ENCODE measurements at places on chromosomes 7 and 10.
A peak's percentile ranks its signal among the peaks of the same experiment; 100 is the strongest.

GRCh38 chr7:2157473-2158279 lies 75.1 kb downstream of the MAD1L1 start:
- DNase-seq: no peak

- peak; percentile 60 for DNase-seq
These were observed 44.2 kb downstream of the PDLIM1 start for GRCh38 chr10:95246582-95247051.

- DNase-seq: no peak
These were observed 68.1 kb downstream of the PYROXD2 start for GRCh38 chr10:98346847-98347246.

DNA sequence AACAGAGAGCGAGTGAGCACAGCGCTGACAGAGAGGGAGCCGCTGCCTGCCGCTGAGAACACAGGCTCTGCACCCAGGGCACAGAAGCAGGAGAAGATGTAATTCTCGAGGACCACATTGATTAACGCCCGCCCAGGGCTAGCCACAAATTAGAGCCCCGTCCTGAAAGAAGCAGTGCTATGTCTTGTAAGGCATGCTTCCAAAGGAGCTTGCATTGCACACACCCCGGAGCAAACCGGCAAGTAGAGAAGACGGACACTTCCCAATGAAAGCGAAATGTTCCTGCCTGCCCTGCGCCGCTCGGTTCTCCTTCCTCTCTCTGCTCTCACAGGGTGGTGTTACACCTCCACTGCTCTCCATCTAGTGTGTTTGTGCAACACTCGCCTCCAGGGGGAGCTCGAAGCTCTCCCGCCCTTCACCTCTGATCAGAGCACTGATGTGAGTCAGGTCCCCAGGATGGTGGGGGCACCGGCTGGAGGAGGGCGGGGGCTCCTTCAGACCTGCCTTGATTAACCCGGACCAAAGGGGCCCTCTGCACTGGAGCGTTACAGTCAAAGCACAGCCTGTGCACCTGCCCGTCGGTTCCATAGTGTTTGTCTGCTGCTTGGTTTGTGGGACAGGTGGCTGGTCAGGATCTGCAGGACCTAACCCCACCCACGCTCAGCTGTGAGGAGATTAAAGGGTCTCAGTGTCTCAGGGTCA lies 316.5 kb downstream of the ADARB2 start:
- DNase-seq: peak; percentile 9

GRCh38 chr10:132985546-132985900 lies 43.2 kb upstream of the CFAP46 start:
- DNase-seq: no peak

- DNase-seq: no peak
These were observed 9.0 kb upstream of the PIP4K2A start for GRCh38 chr10:22723343-22723779.

DNA sequence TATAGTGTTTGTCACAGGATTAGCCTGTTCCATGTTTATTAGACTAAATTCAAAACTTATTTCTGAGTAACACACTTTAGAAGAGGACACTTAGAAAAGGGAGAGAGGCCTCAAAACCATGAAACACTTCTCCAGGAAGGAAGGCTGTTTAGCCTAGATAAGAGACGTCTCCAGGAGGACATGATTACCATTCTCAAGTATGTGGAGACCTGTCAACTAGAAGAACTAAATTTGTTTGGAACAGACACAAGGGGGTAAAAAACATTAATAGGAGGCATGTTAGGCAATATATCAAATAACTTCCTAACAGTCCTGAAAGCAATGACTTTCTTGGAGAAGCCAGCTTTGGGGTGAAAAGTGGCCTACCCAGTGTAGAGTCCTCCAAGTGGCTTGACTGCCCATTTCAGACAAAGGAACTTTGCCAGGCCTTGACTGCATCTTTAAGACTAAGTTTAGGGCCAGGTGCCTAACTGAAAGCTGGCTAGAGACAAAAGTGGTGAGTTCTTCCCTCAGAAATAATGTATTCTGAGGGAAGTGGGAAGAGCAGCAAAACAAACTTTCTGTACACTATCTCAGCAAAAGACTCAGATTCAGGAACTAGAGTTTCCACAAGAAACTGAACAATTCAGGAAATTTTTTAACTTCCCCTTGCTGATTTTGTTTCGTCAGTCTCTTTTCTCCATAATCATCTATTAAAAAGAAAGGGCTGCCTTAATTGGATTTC lies 11.8 kb downstream of the NCOA4 start:
- DNase-seq: no peak

DNA sequence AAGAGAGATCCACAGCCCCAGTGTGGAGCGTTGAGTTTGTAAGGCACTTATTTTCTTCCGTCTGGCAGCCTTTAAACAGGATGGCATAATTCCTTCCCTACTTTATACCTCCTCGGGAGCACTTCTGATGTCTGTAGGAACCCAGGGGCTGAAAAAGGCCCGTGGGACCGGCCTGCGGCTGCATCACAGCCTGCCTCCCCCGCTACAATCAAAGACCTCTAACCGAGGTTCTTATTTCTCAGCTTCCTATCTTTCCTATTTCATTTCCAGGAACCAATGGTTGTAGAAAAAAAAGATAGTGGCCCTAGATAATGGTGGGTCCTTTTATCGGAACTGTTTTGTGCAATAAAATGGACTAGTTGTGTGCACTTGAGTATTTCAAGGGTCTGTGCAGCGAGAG lies 4.1 kb upstream of the CTBP2 start:
- DNase-seq: no peak

- no peak for DNase-seq
These were observed 187.9 kb downstream of the SNX10 start for GRCh38 chr7:26479581-26479980.

DNA sequence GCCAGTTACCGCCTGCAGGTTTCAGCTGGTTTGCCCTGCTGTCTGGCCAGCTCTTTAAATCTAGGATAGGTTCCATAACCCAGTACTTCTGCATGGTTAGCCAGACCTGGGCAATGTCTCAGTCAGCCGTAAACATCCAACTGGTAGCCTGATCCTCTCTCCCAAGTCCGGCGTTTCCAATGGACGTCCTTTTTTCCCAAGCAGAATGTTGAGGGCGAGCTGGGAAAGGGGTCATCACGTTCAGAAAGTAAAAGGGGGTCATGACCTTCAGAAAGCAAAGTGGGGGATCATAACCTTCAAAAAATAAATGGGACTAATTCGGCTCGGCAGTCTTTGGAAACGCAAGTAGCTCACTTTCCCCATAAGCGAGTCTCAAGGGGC lies 430 bp downstream of the PON3 start:
- no peak for DNase-seq

GRCh38 chr10:96922978-96923948 lies 91.2 kb downstream of the LCOR start:
- DNase-seq: no peak

DNA sequence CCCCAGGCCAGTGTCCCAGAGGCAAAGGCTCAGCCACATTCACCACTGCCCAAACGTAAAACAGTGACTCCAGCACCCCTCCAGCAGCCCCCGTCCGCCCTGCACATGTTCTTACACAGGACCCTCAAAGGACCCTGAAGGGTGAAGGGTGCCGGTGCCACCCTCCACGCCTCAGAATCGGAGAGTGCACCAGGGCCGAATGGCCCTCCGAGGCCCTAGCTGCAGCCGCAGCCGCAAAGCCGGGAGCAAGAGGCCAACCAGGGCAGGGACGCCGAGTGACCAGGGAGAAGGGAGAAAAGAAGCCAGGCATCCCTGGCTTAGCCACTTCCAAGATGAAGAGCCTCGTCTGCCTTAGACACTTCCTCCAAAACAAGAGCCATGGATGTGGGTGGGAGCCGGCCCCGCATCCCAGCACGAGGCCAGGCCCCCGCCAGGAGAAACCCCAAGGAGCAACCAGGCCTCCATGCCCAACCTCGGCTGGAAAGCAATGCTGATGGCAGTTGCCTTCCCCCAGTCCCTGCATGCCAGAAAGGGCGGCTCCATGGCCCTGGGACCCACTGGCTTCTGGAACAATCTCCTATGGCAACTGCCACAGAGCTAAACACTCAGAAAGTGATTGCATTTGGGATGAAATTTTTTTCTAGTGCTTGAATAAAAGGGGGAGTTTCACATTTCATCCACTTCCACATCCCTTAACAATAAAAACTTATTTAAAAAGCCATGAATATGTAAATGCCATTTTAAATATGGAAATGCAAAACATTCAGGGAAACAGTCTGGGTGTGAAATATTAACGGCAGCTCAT lies 92.3 kb downstream of the MAD1L1 start:
- no peak for DNase-seq

DNA sequence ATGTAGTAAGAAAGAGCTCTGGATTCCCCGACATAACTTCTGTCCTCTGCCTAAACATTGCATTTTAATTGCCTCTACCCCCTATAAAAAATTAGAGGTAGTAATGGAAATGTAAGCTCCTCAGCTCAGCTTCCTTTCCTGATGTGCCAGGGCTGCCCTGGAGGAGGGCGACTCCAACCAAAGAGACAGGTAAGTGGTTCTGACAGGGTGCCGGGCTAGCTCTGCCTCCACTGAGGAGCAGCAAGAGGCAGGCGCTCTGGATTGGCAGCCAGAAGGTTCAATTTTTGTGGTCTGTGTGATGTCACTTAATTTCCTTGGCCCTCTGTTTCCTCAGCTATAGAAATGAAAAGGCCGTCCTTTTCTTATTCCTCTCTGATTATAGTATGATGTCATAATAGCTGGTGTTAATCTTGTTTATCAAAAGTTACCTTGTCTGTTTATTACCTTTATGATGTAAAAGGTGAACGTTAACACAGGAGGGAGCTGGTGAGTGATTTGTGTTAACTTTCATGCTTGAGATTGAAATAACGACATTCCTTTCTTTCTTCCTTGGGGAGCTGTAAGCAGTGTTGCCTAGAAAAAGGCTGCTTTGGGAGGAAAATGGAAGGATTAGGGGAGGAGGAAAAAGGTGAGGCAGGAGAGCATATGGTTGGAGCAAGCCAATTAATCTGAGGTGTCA lies 51.8 kb downstream of the ANLN start:
- DNase-seq: no peak

DNA sequence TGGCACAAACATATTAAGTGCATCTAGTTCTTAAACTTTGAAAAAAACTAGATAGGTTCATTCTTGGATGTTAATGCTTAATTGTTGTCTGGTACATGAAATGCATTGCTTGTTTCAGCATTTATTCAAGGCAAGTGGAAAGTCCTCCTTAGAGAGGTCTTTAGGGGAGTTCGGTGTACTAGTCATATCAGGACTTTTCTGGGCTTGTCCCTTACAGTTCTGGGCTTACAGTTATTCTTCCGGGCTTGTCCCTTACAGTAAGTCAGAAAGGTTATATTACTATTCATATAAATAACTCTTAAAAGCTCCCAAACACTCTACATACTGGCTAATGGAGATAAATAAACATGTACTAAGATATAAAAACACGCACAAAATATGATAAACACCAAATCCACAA lies 61.6 kb upstream of the MRLN start:
- no peak for DNase-seq

GRCh38 chr10:49367600-49367999 lies 28.3 kb downstream of the DRGX start:
- DNase-seq: no peak

GRCh38 chr10:31090894-31091607 lies 59.4 kb upstream of the ZNF438 start:
- no peak for DNase-seq

- no peak for DNase-seq
These were observed 108.4 kb downstream of the ZNF365 start for GRCh38 chr10:62482581-62482980.

- no peak for DNase-seq
These were observed 104.7 kb downstream of the PARD3 start for GRCh38 chr10:34710391-34710751.

DNA sequence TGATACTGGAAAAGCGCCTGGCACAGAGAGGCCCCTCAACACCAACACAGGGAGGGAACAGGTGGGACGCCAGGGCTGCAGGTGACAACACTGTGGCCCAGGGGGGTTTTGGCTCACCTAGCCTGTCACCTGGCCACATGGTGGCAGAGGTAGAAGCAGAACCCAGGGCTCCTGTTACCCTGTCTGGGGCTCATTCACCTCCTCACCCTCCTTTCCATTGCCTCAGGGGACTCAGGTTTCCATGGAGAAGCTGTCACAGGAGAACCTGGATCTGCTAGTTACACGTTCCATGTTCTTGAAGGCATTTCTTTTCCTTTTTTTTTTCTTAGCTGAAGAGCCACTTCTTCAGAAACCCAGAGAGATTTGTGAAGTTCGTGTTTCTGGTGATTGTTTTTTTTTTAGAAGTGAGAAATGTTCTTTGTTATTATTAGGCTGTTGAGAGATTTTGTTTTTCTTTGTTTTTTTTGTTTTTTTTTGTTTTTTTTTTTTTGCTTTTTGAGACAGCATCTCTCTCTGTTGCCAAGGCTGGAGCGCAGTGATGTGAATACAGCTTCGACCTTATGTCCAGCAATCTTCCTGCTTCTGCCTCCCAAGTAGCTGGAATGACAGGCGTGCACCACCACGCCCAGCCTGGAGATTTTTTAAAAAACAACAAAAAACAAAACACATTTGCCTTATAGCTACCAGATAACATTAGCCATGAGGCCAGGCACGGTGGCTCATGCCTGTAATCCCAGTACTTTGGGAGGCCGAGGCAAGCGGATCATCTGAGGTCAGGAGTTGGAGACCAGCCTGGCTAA lies 16.0 kb downstream of the DENND2A start:
- no peak for DNase-seq

- DNase-seq: no peak
These were observed 538.9 kb downstream of the INHBA start for GRCh38 chr7:41163991-41164390.

DNA sequence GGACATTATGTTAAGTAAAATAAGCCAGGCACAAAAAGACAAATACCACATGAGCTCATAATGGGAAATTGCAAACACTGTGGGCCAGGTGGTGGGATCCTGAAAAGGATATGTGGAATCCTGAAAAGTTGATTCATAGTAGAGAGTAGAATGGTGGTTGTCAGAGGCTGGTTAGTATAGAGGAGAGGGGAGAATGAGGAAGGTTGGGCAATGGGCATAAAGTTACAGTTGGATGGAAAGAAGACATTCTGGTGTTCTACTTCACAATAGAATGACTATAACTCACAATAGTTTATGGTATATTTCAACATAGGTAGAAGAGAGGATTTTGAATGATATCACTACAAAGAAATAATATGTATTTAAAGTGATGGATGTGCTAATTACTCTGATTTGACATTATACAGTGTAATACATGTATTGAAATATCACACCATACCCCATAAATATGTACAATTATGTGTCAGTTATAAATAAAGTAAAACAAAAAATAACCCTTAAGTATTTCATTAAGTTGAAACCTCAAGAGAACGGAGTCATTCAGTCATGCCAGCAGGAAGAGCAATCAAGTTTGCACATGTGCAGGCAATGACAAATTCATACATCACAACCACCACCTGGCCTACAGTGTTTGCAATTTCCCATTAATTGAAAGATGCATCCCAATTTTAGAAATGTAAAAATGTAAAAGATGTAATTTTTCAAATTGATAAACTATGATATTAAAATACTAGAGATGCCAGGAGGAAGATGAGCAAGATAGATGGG lies 156.7 kb downstream of the MAGI2 start:
- DNase-seq: no peak

- DNase-seq: no peak
These were observed 8.3 kb downstream of the ADD3 start for GRCh38 chr10:110016039-110016438.

DNA sequence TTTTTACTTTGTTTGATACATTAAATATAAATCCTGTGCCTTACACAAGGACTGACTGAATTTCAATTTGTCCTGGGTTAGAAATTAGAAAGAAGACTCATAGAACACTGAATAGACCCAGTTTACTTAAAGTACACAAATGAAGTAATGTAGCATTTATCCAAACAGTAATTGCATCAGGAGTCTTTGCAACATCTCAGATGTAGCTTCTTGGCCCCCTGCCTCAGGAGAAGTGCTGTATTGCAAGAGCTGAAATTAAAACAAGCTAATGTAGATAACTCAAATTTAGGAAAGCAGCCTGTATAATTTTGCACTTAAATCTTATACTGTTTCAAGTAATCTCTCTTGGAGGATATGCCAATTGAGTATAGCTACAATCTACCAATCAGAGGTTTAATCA lies 54.3 kb upstream of the KCND2 start:
- DNase-seq: no peak

All from activated gamma-delta T cell treated with anti-CD3 and anti-CD28 coated beads, Interleukin-2, amount 50 U/mL, for 16 hours (primary cell).